Suprapubic skin (tissue), 4 donors: ENCODE measurements at places on chromosomes 1 and 21.

DNA sequence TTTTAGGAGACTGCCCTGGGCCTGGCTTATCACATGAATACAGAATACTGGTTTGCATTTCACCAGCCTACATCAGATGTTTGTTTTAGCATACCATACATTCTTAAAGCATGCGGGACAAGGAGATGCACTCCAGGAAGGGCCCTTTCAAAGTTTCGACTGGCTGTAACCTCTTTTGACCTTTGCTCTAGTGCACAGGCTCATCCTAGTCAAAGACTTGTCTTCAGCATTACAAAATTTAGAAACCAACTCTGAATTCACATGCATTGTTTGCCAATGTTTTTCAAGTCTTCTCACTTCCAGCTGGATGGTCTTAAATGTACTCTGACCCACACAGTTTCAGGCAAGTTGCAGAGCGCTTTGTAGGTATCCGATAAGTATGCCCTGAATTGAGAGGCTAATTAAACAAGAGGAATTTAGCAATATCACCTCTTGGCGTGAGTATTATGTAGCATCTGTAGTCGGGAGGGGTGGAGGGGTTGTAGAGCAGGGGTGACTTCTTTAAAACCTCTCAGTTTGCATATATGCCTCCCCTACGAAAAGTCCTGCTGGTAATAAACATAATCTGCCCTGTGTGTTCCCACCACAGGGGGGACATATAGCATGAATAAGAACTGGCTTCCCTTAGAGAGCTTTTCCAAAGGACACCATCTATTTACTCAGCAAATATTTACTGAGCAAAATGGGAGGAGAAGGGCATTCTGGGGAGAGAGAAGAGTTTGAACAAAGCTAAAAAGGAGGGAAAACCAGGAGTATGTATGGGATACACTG, 24.4 kb upstream of the AHCYL1 start:
- DNase-seq = no peak

GRCh38 chr1:46817814-46818213, 19.0 kb downstream of the CYP4B1 start:
- no peak for DNase-seq

DNA sequence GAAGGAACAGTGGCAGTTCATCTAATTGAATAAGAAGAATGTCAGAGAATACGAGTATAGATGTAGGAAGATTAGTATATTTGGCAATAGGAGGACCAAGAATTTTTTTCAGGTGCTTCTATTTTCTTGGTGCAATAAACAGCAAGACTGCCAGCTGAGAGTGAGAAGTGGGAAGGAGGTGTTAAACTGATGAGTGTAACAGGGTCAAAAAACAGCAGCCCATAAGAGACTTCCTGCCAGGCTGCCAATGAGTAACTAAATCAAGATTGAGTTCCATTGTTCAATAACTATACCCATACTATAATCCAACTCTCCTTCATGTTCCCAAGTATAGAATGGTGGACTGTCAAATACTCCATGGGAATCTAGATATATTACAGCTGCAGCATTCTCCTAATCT, 28.7 kb downstream of the LYST start:
- DNase-seq = no peak

- DNase-seq = no peak
Measured at GRCh38 chr1:165525708-165526107, 18.1 kb upstream of the LRRC52 start.

DNA sequence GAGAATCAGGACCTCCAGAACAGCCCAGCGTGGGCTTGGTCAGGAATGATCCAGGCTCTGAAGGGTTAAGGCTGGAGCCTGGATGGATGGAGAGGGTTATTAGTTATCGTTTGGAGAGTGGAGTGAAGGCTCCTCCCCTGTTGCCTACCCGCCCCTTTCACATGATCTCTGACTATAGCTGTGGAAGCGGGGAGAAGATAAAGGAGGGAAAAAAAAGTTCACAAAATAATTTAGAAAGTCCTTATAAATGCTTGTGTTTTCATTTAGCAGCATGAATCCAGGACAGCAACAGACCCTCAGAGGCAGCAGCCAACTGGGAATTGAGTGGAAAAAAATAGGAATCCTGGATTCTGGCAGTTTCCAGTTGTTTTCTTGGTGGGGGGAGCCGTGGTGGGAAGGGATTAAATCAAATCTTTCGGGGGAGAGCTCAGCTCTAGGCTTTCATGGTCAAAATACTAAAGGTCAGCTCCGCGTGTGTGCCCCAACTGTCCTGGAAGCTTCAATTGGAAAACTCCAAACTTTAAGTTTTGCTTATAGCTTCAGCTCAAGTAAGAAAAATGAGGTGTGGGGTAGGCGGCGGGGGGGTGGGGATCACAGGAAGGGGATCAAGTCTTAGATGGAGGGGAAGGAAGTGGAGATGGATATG, 595 bp upstream of the DDR2 start:
- DNase-seq = no peak

DNA sequence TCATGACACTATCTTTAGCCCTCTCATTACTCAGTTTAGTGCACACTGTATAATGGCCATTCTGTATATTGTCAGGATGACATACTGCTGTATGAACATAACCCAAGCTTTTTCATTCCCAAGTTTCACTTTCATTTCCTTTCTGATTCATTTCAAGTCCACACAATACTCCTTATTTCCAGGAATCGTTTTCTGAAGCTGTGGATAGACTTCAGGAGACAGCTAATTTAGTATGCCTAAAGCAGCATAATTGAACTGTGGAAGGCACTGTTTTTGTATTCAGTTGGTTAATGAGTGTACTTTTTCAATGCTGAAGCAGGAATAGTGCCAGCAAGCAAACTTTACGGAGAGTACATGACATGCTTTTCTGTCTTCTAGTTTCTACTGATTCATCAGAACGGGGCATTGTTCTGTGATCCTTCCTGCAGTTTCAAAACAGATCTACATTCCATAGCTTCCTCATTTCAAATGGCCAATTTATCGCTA, 578.5 kb upstream of the ZP4 start:
- no peak for DNase-seq

GRCh38 chr1:88998716-88999115, 6.3 kb upstream of the KYAT3 start:
- no peak for DNase-seq

- peak; percentile 35 for DNase-seq
Measured at GRCh38 chr1:32878183-32878582, 7.5 kb upstream of the FNDC5 start.

DNA sequence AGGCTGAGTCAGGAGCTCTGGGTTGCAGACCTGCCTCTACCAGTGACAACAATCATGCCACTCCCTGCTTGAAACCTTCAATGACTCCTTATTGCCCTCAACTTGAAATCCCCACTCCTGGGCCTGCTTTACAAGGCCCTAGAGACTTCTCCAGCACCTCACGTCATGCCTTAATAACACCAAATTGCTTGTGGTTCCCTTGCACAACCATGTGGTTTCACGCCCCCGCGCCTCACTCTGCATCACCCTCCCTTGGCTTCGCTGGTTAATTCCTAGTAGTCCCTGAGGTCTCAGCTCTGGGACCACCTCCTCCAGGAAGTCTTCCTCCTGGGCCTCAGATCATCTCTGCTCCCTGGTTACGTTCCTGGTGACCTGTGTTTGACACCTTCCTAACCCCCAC, 33.0 kb downstream of the EPHA2 start:
- no peak for DNase-seq

DNA sequence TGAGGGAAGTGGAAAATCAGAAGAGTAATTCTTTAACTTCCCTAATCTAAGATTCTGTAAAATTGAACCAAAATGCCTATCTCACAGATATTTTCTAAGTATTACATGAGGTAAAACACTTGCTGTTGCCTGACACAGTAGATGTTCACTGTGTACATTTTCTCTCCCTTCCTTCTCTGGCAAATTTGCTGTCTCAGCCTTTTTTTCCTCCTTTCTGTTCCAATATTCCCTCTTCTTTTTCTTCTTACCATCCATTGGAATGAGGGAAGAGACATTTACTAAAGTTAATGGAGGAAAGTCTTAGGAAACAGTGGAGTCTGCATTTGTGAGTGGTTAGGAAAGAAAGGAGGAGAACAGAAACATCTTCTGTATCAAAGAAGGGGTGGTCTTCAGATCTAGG, 239.9 kb downstream of the ZP4 start:
- DNase-seq = no peak

- DNase-seq = no peak
Measured at GRCh38 chr1:208497866-208498541, 253.8 kb upstream of the PLXNA2 start.

- peak; percentile 37 for DNase-seq
Measured at GRCh38 chr1:205585169-205585834, 46.5 kb downstream of the ELK4 start.

DNA sequence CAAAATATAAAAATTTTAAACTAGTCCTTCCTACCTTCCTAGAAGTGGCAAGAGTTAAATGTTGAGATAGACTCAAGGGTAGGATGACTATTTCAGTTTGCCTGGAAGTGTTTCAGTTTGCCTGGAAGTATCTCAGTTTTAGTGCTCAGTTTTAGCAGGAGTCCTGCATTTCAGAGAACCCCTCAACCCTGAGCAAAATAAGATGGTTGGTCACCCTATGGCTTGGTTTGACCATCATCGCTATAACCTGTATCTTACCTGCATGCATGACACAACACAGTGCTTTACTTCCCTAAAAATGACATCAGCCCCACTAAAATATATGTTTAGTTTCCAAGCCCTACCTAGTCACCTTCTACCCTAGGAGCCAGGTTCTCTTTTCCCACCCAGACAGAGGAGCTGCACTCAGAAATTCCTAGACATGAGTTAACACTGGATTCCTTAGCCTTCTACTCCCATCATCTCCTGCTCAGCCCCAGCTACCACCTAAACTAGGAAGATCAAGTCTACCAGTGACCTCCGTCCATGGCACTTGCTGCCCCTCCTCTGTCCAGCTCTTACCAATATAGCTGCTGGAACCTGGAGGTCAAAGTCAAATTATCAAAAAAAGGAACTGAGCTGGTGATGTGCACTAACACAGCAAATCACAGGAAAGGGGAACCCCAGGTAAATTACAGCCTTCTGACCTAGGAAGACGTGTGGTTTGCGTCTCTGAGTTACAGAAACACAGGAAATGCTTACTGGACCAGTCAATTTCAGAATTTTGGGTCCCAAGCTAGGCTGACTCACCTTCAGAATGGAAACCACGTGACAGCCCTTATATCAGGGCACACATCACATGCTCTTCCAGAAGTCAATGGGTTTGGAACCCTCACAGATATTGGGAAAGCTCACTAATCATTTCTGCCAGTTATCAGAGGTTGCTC, 2.2 kb upstream of the G0S2 start:
- DNase-seq = no peak

DNA sequence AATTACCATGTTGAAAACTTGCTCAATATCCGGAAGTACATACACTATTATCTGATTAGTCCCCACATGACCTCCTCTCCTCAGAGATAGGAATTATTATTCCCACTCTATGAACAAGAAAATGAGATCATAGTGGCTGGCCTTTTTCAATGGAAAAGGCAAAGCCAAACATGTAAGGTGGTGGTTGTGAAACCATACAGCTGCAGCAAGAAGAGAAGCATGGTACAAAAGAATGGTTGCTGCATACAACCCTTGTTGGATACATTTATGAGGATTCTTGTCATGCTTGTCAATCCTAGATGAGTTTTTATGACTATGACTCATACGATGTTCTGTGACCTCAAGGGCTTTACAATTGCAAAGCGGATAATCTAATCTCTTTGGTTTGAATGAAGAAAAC, 514.7 kb downstream of the PLPP3 start:
- no peak for DNase-seq

- no peak for DNase-seq
Measured at GRCh38 chr1:167927046-167927754, 9.3 kb upstream of the DCAF6 start.

GRCh38 chr1:29395736-29396437, 159.6 kb downstream of the PTPRU start:
- DNase-seq = no peak

DNA sequence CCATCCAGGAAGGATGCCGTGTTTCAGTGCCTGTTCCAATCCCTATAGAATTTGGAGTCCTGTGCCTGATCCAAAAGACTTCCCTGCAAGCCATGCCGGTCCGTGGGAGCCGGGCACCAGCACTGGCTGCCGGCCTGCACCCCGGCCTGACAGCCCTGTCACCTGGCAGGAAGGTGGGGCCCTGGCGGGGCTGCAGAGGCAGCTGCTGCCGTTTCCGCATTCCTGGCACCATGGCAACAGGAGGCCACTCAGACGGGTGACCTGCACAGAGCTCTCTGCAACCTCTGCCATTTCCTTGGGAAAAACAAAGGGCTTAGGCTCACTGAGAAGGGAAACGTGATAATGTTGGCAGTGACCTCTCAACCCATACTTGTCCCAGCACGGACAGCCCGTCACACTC, 63.2 kb upstream of the TMEM51 start:
- DNase-seq = no peak

DNA sequence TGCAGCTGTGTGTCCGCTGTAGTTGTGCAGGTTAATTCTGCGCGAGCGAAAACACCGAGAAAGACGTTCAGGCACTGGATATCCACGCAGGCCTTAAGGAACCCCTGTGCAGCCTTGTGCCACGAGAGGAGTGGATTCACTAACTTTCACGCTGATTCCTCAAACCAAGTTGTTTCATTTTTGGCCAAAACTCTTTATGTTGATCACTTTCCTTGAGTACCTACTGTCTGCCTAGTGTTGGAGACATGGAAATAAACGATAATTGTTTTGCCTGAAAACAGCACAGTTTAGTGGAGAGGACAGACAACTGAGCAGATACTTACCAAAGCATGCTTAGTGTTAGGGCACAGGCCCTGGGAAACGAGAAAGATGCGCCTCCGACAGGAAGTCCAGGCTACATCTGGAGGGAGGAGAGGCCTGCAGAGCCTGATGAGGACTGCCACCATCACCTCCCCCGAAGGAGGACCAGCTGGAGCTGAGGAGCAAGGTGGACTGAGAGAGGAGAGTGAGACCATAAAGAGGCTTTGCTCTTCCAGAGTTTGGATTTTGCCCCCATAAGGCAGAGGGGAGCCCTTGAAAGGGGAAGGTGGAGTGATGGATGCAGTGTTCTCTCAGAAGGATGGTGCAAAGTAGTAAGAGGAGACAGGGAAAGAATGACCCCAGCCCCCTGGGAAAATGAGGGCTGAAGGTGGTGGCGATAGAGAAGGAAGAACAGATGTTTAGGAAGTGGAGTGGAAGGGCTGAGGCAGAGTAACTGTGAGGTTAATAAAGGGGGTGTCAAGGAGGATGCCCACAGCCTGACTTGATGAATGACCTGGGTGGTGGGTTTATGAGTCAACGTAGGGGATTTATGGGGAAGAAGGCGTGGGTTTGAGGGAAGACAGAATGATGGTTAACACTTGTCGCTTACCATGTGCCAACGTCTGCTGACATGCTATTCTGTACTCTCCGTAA, 956 bp upstream of the SCAF4 start:
- no peak for DNase-seq

- no peak for DNase-seq
Measured at GRCh38 chr1:195520757-195521156, 1087.5 kb downstream of the KCNT2 start.

GRCh38 chr1:186799689-186800054, 29.1 kb upstream of the PLA2G4A start:
- DNase-seq = no peak
